Caco-2 (cell line): ENCODE measurements at places on chromosomes 16 and 17. TPM values are rescaled to one million over a fixed set of nuclear protein-coding genes. Genes with fewer than 3 reads are reported as not detected.

The NPIPB12 gene
- total RNA-seq: 53.1 and 66.2 TPM in 2 replicates

DNA sequence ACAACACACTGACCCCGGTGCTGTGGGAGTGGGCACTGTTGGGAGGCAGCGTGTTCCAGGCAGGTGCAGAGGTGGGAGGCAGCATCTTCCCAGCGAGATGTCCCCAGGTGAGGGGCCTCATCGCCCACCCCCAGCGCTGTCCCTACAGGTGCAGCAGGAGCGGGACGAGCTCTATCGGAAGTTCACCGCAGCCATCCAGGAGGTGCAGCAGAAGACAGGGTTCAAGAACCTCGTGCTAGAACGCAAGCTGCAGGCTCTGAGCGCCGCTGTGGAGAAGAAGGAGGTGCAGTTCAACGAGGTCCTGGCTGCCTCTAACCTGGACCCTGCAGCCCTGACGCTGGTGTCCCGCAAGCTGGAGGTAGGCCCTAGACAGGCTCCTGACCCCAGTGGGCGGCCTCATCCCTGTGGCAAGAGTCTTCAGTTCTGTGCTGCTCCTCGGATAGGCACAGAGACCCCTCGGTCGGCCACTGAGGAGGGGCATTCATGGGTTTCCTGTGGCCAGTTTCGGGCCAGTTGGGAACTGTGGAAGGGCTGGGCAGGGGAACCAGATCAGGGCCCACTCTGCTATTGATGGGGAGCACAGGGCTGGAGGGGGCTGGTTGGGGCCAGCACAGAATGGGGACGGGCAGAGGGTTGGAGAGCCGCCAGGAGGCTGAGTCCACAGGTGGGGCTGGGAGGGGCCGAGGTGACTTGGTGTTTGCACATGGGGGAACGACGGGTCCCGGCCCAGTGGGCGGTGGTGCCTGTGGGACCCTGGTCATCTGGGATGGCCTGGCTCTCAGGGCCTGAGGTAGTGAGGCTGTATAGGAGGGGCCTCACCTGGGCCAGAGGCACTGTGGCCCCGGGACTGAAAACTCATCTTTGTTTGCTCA, 21.1 kb upstream of the DBNDD1 start:
- no peaks in the 10 kb centered on the region for H3K27me3 ChIP-seq
- no peak for DNase-seq
- peaks cover 16% of the 10 kb centered on the region for H3K36me3 ChIP-seq
- H3K27ac ChIP-seq: peak overlapping the region; percentile 23

GRCh38 chr17:79778504-79779083, 646 bp downstream of the CBX2 start:
- 0 out of 2 replicates have a peak, but pooled peaks cover 1% of the 10 kb centered on the region for H3K36me3 ChIP-seq
- peak overlapping the region; percentile 75 for H3K27ac ChIP-seq
- DNase-seq: no peak
- H3K4me1 ChIP-seq: peaks cover 19% of the 10 kb centered on the region
- H3K4me3 ChIP-seq: peak overlapping the region; percentile 88

GRCh38 chr17:18889658-18890057, 31.7 kb downstream of the PRPSAP2 start:
- no peaks in the 10 kb centered on the region for H3K4me1 ChIP-seq
- H3K27ac ChIP-seq: no peak overlapping the region
- H3K27me3 ChIP-seq: no peaks in the 10 kb centered on the region
- no peak overlapping the region for H3K4me3 ChIP-seq
- no peak for DNase-seq

The FBXL16 gene
- total RNA-seq: 5.9 and 10.5 TPM in 2 replicates

- no peak for DNase-seq
- peaks cover 6% of the 10 kb centered on the region; the same call in 1 of the 2 replicates for H3K4me1 ChIP-seq
- no peaks in the 10 kb centered on the region for H3K36me3 ChIP-seq
- no peak overlapping the region for H3K27ac ChIP-seq
These were observed 80.2 kb downstream of the WWOX start for GRCh38 chr16:78179666-78180065.

The FSCN2 gene
- total RNA-seq: 2.1 and 2.9 TPM in 2 replicates

DNA sequence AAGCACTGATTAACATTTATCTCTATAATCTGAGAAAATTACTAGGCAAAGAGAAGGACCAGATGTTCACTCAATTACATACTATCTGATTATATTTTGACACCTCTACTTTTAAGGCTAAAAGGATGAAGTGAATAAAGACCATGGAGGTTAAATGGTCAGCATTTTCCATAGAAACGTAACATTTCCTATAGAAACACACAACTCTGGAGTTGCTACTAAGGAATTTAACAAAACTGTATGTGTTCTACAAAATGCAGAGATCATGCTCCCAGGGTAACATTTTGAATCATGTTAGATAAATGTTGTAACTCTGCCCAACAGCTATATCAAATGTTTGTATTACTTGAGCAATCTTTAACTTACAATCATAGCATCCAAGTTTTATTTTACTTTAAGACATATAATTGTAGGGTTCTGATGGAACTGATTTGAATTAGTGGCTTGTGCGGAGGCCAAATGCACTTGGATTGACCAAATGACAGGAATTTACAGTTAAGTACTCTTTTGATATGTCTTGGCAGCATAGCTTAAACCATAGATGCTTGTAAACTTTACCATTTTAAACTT, 97.7 kb downstream of the RPGRIP1L start:
- H3K36me3 ChIP-seq: no peaks in the 10 kb centered on the region
- DNase-seq: no peak
- H3K4me1 ChIP-seq: peaks cover 44% of the 10 kb centered on the region
- H3K4me3 ChIP-seq: no peak overlapping the region
- H3K27ac ChIP-seq: no peak overlapping the region
- no peaks in the 10 kb centered on the region for H3K27me3 ChIP-seq

DNA sequence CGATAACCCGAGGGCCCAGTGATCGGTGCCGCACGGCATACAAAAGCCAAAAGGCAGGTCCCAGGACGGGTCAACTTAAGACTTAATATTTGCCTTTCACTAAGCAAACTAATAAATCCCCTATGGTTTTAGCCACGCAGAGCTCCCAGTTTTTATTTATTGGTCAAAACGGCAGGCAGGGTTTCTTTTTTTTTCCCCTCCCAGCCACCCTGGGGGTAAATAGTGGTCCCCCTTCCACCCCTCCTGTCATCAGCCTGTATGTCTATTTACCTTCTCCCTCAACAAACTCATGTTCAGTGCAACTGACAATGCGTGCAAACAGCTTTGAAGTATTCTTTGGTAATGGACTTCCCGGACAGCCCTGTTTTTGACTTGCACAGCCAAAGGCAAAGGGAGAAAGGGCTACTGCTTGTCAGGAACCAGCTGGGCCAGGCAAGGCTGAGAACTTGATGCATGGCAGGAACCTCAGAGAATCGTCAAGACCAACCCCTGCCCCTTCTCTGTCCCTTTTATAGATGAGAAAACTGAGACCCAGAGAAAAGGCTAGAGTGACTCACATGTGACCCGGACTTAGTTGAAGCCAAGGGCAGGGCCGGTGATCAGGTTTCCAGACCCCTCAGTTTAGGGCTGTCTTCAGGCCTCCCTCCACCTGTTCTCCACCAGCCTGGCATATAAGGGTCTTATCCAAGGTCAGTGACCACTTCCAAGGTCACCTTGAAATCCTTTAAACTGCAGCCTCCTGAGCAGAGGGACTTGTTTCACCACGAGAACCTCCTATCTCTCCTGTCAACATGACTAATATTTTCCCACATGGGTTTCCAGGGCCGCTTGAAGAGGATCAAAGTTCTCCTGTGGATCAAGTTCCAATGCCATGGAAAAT, 279.0 kb downstream of the SOX9 start:
- DNase-seq: peak; percentile 78
- no peak overlapping the region for H3K4me3 ChIP-seq
- no peaks in the 10 kb centered on the region for H3K27me3 ChIP-seq
- 0 out of 2 replicates have a peak, but pooled peaks cover 2% of the 10 kb centered on the region for H3K36me3 ChIP-seq
- peaks cover 59% of the 10 kb centered on the region for H3K4me1 ChIP-seq
- H3K27ac ChIP-seq: peak overlapping the region; percentile 21

DNA sequence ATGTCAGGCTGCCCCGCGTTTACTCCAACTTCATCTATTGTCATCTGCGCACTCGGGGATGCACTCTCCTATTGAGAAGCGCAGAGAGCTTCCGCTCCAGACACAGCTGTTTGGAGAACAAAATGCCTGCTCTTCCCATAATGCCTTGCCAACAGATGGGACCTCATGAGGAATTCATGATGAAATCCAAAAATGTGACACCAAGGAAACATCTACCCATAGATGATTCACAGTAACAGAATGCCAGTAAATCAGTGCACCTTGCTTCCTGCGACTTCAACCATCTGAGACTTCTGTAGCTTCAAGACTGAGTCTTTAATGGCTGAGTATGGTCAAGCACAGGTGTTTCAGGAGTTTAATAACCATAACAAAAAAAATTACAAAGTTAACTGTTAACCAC, 1144.9 kb upstream of the GOT2 start:
- H3K4me1 ChIP-seq: no peaks in the 10 kb centered on the region
- H3K27me3 ChIP-seq: no peaks in the 10 kb centered on the region
- no peak overlapping the region for H3K27ac ChIP-seq
- H3K4me3 ChIP-seq: no peak overlapping the region
- DNase-seq: no peak
- H3K36me3 ChIP-seq: no peaks in the 10 kb centered on the region

GRCh38 chr17:51231999-51232398, 27.9 kb downstream of the MBTD1 start:
- H3K4me1 ChIP-seq: no peaks in the 10 kb centered on the region
- DNase-seq: no peak
- H3K27me3 ChIP-seq: no peaks in the 10 kb centered on the region
- no peak overlapping the region for H3K27ac ChIP-seq

DNA sequence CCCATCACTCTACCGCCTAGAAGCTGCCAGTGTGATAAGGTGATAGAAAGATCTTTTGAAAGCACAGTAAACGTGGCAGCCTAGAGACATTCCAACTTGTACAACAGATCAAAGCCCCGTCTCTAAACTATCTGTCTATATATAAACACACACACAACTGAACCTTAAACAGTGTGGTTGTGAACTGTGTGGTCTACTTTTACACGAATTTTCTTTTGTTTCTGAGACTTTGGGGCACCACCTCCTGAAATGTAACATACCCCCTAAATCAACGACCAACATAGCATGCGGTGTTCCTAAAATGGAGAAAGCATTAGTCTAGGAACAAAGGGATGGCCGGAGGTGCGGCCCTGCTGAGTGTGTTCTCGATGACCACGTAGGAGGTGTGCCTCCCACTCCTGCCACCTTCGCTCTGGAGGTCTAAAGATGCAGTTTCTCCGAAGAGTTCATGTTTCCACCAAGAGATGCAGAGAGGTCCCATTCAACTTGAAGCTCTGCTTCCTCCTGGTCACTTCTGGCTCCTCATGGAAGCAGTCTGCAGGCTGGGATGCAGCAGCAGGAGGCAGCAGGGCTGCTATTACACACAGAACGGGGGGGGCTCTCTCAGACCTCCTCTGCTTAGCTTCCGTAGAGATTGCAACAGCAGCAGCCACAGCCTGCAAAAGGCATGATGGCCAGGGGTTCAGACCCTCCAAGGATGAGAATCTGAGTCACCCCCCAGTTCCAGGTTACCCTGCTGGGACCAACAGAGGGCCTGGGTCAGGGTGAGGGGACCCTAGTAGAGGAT, 22.6 kb upstream of the USP10 start:
- no peaks in the 10 kb centered on the region for H3K36me3 ChIP-seq
- H3K4me3 ChIP-seq: no peak overlapping the region
- peaks cover 3% of the 10 kb centered on the region; the same call in 1 of the 2 replicates for H3K4me1 ChIP-seq
- DNase-seq: no peak
- H3K27ac ChIP-seq: no peak overlapping the region

DNA sequence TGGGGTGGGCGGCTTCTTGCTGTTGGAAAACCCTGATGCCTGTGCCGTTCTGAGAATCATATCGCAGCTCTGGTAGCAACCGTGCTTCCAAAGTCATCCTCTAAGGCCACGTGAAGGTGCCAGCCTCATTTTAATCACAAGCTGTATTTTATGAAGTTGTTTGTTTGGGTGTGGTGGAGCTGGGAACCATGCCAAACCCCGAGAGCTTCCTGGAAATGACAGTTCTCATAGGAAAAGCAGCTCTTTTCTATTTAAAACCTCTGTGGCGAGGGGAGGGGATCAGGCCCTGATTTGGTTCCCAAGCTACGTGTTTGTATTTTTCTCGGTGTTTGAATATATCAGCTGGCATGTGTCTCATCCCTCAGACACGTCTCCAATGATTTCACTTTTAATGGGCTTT, 21.7 kb downstream of the KNOP1 start:
- H3K4me3 ChIP-seq: no peak overlapping the region
- no peak overlapping the region for H3K27ac ChIP-seq
- peaks cover 10% of the 10 kb centered on the region for H3K4me1 ChIP-seq
- DNase-seq: no peak
- H3K36me3 ChIP-seq: no peaks in the 10 kb centered on the region

GRCh38 chr16:72975809-72976437, 72.0 kb downstream of the ZFHX3 start:
- H3K27me3 ChIP-seq: no peaks in the 10 kb centered on the region
- no peaks in the 10 kb centered on the region for H3K36me3 ChIP-seq
- H3K27ac ChIP-seq: peak overlapping the region; percentile 24
- no peak for DNase-seq

The MYCBPAP gene
- 1.3 and 2.7 TPM in 2 replicates for total RNA-seq

GRCh38 chr16:57571098-57571497, 28.7 kb downstream of the ADGRG5 start:
- no peak overlapping the region for H3K4me3 ChIP-seq
- H3K4me1 ChIP-seq: no peaks in the 10 kb centered on the region
- H3K36me3 ChIP-seq: no peaks in the 10 kb centered on the region

The CLDN7 gene
- 111 and 115 TPM in 2 replicates for total RNA-seq

The LITAFD gene
- not detected in 2 replicates for total RNA-seq

The SLC6A2 gene
- not detected in 2 replicates for total RNA-seq

DNA sequence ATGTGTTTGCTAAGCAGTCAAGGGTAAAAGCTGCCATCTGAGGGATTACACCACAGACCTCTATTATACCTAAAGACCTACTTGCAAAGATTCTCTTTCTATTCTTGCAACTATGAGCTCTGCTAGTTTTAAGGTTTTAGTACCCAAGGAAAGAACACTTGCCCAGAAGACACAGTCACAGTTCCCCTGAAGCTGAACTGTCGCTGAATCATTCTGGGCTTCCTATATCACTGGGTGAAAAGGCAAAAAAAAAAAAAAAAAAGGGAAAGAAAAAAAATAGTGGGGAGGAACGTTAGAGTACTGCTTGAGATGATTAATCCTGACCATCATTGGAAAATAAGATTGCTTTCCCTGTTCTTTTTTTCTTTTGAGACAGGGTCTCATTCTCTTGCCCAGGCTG, 37.9 kb downstream of the LYRM1 start:
- H3K4me3 ChIP-seq: no peak overlapping the region
- H3K27me3 ChIP-seq: no peaks in the 10 kb centered on the region
- no peak for DNase-seq
- H3K36me3 ChIP-seq: no peaks in the 10 kb centered on the region
- H3K4me1 ChIP-seq: peaks cover 47% of the 10 kb centered on the region
